ENCODE measurements at places on chromosomes 6 and 20. TPM values are rescaled to one million over a fixed set of nuclear protein-coding genes. Genes with fewer than 3 reads are reported as not detected.

- peaks cover 69% of the 10 kb centered on the region for H3K4me1 ChIP-seq
- no peaks in the 10 kb centered on the region for H3K27me3 ChIP-seq
- H3K36me3 ChIP-seq = peaks cover 9% of the 10 kb centered on the region
- peak overlapping the region; percentile 99 for H3K27ac ChIP-seq
- no peak for DNase-seq
Observed at GRCh38 chr6:151254451-151255081, 14.8 kb downstream of the AKAP12 start.

DNA sequence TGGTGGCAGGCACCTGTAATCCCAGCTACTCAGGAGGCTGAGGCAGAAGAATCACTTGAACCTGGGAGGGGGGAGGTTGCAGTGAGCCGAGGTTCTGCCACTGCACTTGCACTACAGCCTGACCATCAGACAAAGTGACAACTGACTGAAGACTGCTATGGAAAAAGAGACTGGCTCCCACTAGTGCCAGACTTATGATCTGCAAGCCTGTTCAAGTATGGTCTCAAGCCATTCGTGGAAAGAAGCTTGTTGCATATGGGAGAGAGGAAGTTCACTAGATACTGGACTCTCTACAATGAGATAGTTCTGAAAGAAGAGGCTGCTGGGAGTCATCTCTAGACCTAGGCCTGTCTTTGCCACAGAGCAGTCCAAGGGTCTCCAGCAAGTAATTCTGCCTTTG is 26.7 kb downstream of the MDN1 start:
- no peak for DNase-seq
- no peaks in the 10 kb centered on the region for H3K4me1 ChIP-seq
- H3K27me3 ChIP-seq = no peaks in the 10 kb centered on the region
- H3K27ac ChIP-seq = no peak overlapping the region
- H3K36me3 ChIP-seq = peaks cover 24% of the 10 kb centered on the region
- H3K4me3 ChIP-seq = no peak overlapping the region

DNA sequence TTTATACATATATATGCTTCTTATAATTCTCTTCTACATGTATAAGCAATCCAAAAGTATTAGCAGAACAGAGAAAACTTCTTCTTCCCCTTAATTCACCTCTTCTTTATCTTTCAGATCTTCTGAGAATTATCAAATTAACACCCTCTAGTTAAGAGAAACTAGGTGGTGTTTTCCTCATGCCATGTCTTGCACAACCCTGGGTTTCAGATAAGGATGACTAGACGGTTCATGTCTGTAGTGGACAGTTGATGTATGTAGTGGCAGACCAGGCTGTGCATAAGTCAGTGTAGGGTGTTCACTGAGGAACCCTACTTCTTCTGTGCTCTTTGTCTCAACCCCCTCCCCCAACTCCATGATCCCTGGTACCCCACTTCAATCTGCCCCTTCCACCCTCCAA is 187.3 kb downstream of the SAMD5 start:
- H3K4me3 ChIP-seq = no peak overlapping the region
- DNase-seq = no peak
- no peaks in the 10 kb centered on the region for H3K27me3 ChIP-seq
- H3K36me3 ChIP-seq = no peaks in the 10 kb centered on the region

- peak overlapping the region; percentile 78 for H3K27ac ChIP-seq
- no peak for DNase-seq
- H3K27me3 ChIP-seq = no peaks in the 10 kb centered on the region
- peaks cover 8% of the 10 kb centered on the region for H3K36me3 ChIP-seq
- H3K4me1 ChIP-seq = peaks cover 44% of the 10 kb centered on the region
Observed at GRCh38 chr20:47557218-47557617, 55.5 kb downstream of the NCOA3 start.

GRCh38 chr20:51028616-51029212 is 5.8 kb upstream of the KCNG1 start:
- DNase-seq = no peak
- H3K27ac ChIP-seq = no peak overlapping the region
- H3K27me3 ChIP-seq = peaks cover 39% of the 10 kb centered on the region

DNA sequence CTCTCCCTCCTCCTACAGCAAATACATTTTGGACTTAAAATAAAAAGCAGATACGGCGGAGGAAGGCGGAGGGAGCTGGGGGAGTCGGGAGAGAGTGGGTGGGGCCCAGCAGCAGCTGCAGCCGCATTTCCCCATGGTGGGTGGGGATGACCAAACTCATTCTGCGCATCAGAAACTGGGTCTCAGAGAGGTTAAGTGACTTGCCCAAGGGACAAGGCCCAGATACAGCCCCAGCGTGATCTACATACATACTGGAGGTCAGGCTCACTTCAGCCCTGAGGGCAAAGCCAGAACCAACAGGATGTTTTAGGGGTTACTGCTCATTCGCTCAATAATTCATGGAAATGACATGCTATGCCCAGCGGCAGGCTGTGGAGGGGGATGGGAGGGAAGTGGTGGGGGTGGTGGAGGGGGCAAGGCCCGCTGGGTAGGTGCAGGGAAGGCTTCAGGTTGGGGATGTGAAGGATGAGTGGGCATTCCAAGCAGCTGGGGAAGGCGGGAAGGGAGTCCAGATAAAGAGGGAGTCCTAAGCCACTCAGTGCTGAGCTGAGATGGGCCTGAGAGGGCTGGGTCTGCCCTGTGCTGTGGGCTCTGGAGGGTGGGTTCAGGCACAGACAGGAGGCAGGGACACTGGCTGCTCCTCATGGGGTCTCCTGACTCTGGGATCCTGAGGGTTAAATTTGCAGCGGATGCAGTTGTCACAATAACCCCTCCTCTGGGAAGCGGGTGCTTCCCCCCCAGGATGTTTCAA is 31.0 kb downstream of the DLGAP4 start:
- DNase-seq = no peak
- no peaks in the 10 kb centered on the region for H3K4me1 ChIP-seq
- no peaks in the 10 kb centered on the region for H3K36me3 ChIP-seq
- H3K27ac ChIP-seq = no peak overlapping the region

GRCh38 chr20:11143481-11143880 is 469.7 kb upstream of the JAG1 start:
- no peak overlapping the region for H3K27ac ChIP-seq
- H3K36me3 ChIP-seq = no peaks in the 10 kb centered on the region
- DNase-seq = no peak

GRCh38 chr6:113149511-113149910 is 707.6 kb upstream of the MARCKS start:
- H3K36me3 ChIP-seq = peaks cover 6% of the 10 kb centered on the region
- H3K4me1 ChIP-seq = peaks cover 19% of the 10 kb centered on the region
- H3K4me3 ChIP-seq = no peak overlapping the region
- no peak overlapping the region for H3K27ac ChIP-seq

DNA sequence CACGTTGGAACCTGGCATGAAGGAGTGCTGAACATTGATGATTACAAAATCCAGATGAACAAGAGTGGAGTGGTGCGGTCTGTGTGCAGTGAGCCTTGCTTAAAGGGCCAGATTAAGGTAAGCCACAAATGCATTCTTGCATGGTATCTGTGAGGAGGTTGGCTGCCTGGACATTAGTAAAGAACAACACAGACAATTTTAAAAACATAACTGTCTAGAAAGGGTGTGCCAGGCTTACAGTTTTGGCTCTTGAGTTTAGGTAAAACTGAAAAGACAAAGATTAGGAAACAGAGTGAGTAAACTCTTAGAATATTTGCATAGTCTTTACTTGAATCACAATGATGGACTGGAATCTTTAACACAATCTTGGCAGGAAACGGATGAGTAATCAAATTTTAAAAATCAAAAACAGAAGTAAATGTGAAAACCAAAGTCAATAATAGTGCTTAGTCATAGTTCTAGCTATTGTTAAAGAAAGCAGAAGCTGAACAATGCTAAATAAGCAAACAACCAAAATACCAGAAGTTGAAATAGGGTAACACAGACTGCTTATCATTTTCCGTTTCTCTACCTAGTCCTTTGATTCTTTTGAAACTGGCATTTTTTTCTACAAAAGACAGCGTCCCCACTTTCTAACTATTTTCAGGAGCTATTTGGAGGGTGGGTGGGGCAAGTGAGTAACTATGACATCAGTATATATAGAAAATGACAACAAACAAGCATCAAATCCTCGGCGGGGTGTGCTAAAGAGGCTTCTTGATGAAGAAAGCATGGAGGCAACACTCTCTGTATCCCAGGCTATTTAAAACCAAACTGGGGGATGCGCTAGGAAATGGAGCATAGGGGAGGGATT is 185.8 kb upstream of the RAB32 start:
- no peaks in the 10 kb centered on the region for H3K27me3 ChIP-seq
- no peak overlapping the region for H3K27ac ChIP-seq
- H3K4me1 ChIP-seq = peaks cover 1% of the 10 kb centered on the region
- DNase-seq = no peak
- H3K36me3 ChIP-seq = no peaks in the 10 kb centered on the region
- H3K4me3 ChIP-seq = no peak overlapping the region

DNA sequence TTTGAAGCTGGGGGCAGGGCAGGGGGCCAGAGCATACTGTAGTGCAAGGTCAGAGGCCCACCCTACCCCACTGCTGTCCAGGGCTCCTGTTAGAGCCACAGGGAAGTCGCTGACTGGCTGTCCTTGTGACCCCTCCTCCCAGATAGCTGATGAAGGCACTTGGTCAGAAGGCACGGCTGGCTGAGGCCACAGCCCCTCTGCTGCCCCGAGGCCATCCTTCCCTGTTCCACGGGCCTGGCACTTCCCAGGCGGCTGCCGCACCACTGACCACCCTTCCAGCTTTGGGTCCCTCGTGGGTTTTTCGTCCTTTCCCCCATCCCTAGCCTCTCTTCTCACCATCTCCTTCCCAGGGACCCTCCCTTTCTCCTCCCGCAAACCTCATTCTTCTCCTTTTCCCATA is 9.2 kb upstream of the EMILIN3 start:
- no peak overlapping the region for H3K27ac ChIP-seq
- H3K27me3 ChIP-seq = peaks cover 19% of the 10 kb centered on the region
- no peak overlapping the region for H3K4me3 ChIP-seq
- no peak for DNase-seq
- peaks cover 16% of the 10 kb centered on the region for H3K4me1 ChIP-seq

GRCh38 chr20:45798935-45799642 is 7.3 kb downstream of the DNTTIP1 start:
- no peak overlapping the region for H3K4me3 ChIP-seq
- H3K27ac ChIP-seq = no peak overlapping the region
- H3K4me1 ChIP-seq = no peaks in the 10 kb centered on the region
- peaks cover 41% of the 10 kb centered on the region for H3K36me3 ChIP-seq
- no peaks in the 10 kb centered on the region for H3K27me3 ChIP-seq

- H3K27ac ChIP-seq = no peak overlapping the region
- H3K36me3 ChIP-seq = no peaks in the 10 kb centered on the region
- H3K27me3 ChIP-seq = peaks cover 6% of the 10 kb centered on the region
- no peak for DNase-seq
- no peaks in the 10 kb centered on the region for H3K4me1 ChIP-seq
Observed at GRCh38 chr20:43987018-43987417, 72.4 kb downstream of the TOX2 start.

DNA sequence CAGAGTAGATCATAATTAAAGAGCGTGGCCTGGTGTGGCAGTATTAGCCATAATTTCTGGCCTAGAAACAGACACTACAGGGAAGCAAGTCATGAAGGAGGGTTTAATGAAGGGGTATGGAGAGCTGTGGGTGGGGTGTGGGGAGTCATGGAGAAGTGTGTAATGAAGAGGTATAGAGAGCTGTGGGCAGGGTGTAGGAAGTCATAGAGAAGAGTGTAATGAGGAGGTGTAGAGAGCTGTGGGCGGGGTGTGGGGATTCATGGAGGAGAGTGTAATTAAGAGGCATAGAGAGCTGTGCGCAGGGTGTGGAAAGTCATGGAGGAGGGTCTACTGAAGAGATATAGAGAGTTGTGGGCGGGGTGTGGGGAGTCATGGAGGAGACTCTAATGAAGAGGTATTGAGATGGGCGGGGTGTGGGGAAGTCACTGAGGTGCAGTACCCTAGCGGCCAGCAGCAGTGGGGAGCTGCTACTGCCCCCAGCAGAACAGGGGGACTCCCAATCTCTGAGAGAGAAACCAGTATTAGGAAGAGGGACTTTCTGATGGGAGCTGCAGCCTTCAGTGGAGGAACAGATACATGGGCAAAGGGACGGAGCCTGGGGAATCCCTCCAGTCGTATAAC is 145.4 kb upstream of the FOXA2 start:
- DNase-seq = no peak
- peaks cover 33% of the 10 kb centered on the region for H3K27me3 ChIP-seq
- no peak overlapping the region for H3K27ac ChIP-seq
- H3K36me3 ChIP-seq = no peaks in the 10 kb centered on the region
- H3K4me3 ChIP-seq = no peak overlapping the region

- H3K36me3 ChIP-seq = no peaks in the 10 kb centered on the region
- H3K4me3 ChIP-seq = peak within 1 kb of the TSS; percentile 75
- H3K27ac ChIP-seq = no peak within 1 kb of the TSS
- DNase-seq = peak; percentile 70
- H3K4me1 ChIP-seq = peaks cover 11% of the 10 kb centered on the region
Observed at GRCh38 chr6:101393251-101393828, at the start of gene GRIK2. TSS of gene GRIK2 (plus strand) at chr6:101393708.

DNA sequence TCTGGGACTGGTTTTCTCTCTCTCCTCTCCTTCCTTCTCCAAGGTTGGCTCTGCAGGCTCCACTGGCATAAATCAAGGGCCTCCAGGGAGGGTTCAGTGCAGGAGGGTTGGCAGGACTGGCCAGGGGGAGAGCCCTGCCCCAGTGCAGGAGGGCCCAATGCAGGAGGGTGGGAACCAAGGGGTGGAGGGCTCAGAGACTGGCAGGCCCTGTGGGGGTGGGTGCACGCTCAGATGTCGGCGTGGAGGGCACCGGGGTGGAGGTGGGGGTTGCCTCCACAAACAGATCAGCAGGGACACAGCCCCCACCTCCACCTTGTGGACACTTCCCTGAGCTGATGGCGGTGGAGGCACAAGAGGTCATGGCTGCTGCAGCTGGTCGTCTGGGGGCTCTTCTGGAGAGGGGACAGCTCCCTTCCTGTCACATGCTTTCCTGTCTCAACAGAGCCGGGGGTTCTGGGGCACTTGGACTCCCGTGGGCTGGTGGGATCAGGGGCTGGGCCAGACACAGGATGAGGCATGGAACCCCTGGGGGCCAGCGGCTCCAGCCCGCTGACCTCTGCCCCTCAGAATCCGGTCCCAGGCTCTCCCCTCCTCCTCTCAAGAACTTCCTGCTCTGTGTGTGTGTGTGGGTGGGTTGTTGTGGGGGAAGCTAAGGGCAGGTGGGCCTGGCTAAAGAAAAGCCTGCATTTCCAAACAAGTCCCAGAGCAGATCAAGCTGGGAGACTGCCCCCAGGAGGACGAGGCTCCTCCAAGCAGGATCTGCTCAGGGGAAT is 2.7 kb upstream of the ABHD16B start:
- H3K4me1 ChIP-seq = peaks cover 37% of the 10 kb centered on the region
- no peak for DNase-seq
- H3K27ac ChIP-seq = peak overlapping the region; percentile 88
- H3K36me3 ChIP-seq = peaks cover 5% of the 10 kb centered on the region
- H3K27me3 ChIP-seq = no peaks in the 10 kb centered on the region

- H3K4me1 ChIP-seq = peaks cover 32% of the 10 kb centered on the region
- H3K27me3 ChIP-seq = no peaks in the 10 kb centered on the region
- DNase-seq = no peak
- H3K4me3 ChIP-seq = no peak overlapping the region
- H3K36me3 ChIP-seq = peaks cover 29% of the 10 kb centered on the region
Observed at GRCh38 chr6:15507221-15507620, 155.6 kb downstream of the DTNBP1 start.

- peak; percentile 84 for DNase-seq
- H3K27me3 ChIP-seq = peaks cover 2% of the 10 kb centered on the region
- H3K36me3 ChIP-seq = no peaks in the 10 kb centered on the region
- peak overlapping the region; percentile 21 for H3K27ac ChIP-seq
Observed at GRCh38 chr6:30942338-30943060, 1.7 kb downstream of the MUCL3 start.

The MATN4 gene
- not detected for total RNA-seq

The TSHZ2 gene
- 31.0 TPM for total RNA-seq

The PARD6B gene
- 52.2 TPM for total RNA-seq

The NAPB gene
- total RNA-seq = 16.4 TPM

The GHRH gene
- not detected for total RNA-seq

The AGER gene
- 28.1 TPM for total RNA-seq

The FOXQ1 gene
- 0.53 TPM for total RNA-seq

Data from mesothelial cell of epicardium (in vitro differentiated cells).